Muscle of back (tissue), 13 donors: ENCODE measurements at places on chromosomes 3 and 15. TPM values are rescaled to one million over a fixed set of nuclear protein-coding genes. Genes with fewer than 3 reads are reported as not detected.

- DNase-seq = no peak
Measured at GRCh38 chr15:77674327-77674726, 41.6 kb upstream of the LINGO1 start.

DNA sequence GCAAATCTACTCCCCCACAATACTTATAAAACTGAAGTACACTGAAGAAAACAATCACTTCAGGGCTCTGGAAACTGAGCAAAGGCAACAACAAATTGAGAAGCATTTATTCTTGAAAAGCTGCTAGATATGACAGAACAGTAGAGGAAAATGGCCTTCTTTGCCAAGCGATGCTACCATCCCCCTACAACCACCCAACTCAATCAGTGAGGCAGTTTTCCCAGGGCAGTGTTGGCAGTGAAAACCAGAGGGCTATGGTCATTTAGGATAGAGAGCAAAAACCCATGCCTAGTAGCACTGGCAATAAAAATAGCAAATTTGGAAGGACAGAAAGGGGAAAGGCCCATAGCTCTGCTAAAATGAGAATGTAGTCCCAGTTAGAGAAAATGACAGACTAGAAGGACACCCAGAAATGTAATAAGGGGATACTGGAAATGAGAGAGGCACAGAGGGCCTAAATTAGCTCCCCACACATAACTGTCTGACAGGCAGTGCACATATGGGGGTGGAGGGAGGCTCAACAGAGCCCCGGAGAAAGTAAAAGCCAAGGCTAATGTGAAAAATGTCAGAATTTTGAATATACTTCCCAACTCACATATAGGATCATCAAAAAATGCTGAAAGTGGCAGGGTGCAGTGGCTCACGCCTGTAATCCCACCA, 143.5 kb downstream of the GSK3B start:
- no peak for DNase-seq

- DNase-seq = peak; percentile 50
Measured at GRCh38 chr3:188489639-188490405, 335.9 kb downstream of the LPP start.

DNA sequence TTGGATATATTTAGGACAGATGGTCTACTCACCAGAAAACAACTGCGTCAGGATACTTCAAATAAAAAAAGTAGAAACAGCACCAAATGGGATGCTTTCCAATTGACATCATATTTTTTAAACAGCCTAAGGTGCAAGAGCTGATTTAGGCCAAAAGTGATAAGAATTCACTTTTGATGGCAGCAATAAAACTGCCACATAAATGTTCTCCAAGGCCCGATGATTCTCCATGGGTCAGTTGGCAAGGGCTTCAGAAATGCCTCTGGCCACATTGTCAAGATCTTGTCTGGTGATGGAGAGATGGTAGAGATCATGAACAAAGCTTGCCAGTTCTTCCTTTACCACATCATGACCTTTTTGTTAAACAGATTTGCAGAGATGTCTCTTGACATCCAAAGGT, 38.9 kb downstream of the LDHAL6B start:
- no peak for DNase-seq

GRCh38 chr3:70974747-70975146, 608.8 kb downstream of the FOXP1 start:
- no peak for DNase-seq

- DNase-seq = no peak
Measured at GRCh38 chr3:100185847-100186246, 71.5 kb upstream of the FILIP1L start.

- DNase-seq = peak; percentile 49
Measured at GRCh38 chr15:100726421-100727190, 124.2 kb downstream of the ASB7 start.

- peak; percentile 46 for DNase-seq
Measured at GRCh38 chr3:129603991-129604749, 2.3 kb downstream of the PLXND1 start.

DNA sequence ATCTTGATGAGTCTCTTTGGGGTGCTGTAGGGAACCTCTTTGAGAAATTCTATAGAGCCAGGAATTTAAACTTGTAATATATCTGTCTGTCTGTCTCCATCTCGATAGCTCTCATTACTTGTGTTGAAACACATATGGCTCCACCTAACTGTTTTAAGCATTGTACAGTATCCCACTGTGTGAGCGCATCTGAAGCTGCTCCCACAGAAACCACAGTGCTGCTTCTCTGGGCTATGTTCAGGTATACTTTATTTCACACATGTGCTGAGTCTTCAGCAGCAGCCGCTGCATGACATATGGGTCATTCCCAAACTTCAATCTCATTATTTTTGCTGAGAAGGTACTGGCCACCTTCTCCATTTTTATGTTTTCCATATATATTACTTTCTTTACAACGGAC, 63.9 kb downstream of the MCTP2 start:
- no peak for DNase-seq

GRCh38 chr3:67044955-67045354, 46.8 kb downstream of the KBTBD8 start:
- DNase-seq = no peak

- no peak for DNase-seq
Measured at GRCh38 chr15:88537591-88538317, 8.7 kb downstream of the DET1 start.

DNA sequence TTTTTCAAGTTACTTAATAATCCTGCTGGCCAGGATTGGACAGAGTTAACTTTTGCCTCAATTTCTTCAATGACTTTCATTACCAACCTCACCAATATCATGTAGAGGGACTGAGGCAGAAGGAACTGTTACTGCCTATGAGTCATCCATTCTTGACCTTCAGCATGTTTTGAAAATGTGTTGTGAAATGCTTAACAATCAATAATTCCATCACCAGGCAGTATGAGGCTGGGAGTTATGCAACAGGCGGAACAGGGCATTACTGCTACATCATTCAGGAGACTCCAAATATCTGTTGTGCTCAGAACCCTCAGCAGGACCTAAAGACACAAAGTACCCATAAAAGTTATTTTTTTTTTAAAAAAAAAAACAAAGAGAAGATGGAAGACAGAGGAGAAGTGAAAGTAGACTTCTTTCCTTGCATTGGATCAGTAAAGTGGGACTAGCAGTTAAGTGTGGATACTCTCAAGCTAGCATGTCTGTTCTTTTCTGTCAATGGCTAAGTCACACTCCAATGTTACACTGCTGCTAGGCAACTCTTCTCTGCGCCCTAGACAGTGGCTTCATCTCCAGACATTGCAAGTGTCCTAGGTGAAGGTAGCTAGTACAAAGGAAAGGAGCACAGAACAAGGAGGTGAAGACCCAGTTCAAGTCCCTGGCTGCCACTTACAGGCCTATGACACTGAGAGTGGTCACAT, 184.9 kb upstream of the LPP start:
- no peak for DNase-seq

- no peak for DNase-seq
Measured at GRCh38 chr15:81223346-81223971, 26.8 kb downstream of the IL16 start.

GRCh38 chr15:47974724-47975123, 146.1 kb upstream of the SLC24A5 start:
- no peak for DNase-seq

- no peak for DNase-seq
Measured at GRCh38 chr15:59447367-59447766, 9.4 kb downstream of the FAM81A start.

GRCh38 chr3:124620600-124621063, 109.6 kb upstream of the UMPS start:
- DNase-seq = no peak

- peak; percentile 13 for DNase-seq
Measured at GRCh38 chr15:95300958-95301357, 1029.5 kb upstream of the NR2F2 start.

DNA sequence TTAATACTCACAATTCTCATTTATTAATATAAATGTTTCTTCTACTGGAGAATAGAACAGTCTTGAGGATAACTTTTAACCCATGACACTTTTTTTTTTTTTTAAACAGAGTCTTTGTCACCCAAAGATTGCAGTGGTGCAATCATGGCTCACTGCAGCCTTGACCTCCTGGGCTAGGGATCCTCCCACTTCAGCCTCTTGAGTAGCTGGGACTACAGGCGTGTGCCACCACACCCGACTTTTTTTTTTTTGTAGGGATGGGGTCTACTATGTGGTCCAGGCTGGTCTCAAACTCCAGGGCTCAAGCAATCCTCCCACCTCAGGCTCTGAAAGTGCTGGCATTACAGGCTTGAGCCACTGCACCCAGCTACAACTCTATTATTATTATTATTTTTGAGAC, 34.5 kb downstream of the PIK3CB start:
- DNase-seq = no peak

ANKRD63 gene
- polyA plus RNA-seq = not detected

LDHAL6B gene
- polyA plus RNA-seq = 0.27 TPM

CCR9 gene
- not detected for polyA plus RNA-seq

MESP1 gene
- polyA plus RNA-seq = 1.2 TPM

ADPGK gene
- 32.4 TPM for polyA plus RNA-seq

IMPG2 gene
- 0.78 TPM for polyA plus RNA-seq

AMIGO3 gene
- 2.7 TPM for polyA plus RNA-seq

SCG5 gene
- polyA plus RNA-seq = 10.6 TPM

NR2E3 gene
- polyA plus RNA-seq = 2.8 TPM
